Jurkat, Clone E6-1 (cell line): ENCODE measurements at places on chromosomes 7 and 10.

GRCh38 chr7:140639366-140640053 lies 1.1 kb downstream of the DENND2A start:
- no peak for DNase-seq

GRCh38 chr10:99906470-99906869 lies 103.3 kb downstream of the DNMBP start:
- no peak for DNase-seq

- DNase-seq: no peak
Observed at GRCh38 chr7:100342765-100343164, 15.2 kb upstream of the PILRB start.

GRCh38 chr7:100077205-100077604 lies 4.3 kb downstream of the ZNF3 start:
- no peak for DNase-seq

DNA sequence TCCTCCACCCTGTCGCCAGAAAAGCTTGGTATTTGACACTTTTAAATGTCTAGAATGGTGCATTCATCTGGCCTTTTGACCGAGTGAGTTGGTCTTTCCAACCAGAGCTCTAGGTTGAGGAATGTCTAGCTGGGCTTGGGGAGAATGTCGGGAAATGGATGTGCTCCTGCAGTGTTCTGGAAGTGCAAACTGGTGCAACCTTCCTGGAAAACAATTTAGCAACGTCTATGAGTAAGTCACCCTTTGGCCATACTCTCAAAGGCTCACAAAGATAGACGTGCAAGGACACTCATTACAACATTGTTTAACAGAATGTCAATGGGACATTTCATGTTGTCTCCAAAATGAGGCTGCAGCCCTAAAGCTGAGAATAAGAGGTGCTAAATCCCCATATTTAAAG lies 12.2 kb upstream of the NMT2 start:
- no peak for DNase-seq

GRCh38 chr7:109873296-109873695 lies 1217.6 kb upstream of the LRRN3 start:
- no peak for DNase-seq

DNA sequence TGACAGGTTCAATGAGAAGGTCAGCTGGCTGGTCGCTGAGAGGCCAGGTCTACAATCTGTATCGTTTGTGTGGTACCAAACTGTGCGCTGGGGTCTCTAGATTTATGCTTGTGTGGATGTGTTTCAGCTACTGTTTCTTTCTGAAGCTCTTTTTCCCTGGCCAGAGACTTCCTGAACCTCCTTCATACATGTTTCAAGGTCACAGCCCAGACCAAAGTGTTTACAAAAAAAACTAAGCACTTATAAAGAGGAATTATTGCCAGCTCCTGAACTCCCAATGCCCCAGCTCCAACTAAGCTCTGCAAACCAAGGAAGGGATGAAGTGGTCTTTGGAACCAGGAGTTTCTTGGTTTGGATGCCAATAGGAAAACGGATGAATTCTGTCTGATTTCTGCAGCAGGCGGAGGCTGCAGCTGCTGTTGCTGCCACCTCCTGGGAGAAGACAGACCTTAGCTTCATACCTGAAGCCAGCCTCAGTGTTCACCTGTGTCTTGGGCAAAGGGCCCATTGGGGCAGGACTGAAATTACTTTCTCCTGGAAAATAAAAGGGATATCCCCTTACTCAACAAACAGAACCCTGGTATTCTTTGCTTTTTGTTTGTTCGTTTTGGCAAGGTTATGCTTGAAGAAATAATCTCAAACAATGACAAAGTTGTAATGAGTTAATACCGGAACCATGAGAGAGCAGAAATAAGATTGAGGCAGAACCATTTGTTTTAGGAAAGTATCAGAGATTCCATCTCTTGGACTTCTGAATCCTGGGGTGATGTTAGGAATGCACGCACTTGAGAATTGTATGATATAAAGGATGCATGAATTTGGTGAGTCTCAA lies 24.6 kb upstream of the MKLN1 start:
- no peak for DNase-seq

- DNase-seq: no peak
Observed at GRCh38 chr7:100894860-100895700, 608 bp downstream of the ACHE start.

- no peak for DNase-seq
Observed at GRCh38 chr10:32957341-32958084, 517 bp downstream of the ITGB1 start.

GRCh38 chr7:15411019-15411418 lies 150.8 kb downstream of the AGMO start:
- no peak for DNase-seq

- DNase-seq: no peak
Observed at GRCh38 chr10:60803433-60803832, 25.2 kb downstream of the CDK1 start.

DNA sequence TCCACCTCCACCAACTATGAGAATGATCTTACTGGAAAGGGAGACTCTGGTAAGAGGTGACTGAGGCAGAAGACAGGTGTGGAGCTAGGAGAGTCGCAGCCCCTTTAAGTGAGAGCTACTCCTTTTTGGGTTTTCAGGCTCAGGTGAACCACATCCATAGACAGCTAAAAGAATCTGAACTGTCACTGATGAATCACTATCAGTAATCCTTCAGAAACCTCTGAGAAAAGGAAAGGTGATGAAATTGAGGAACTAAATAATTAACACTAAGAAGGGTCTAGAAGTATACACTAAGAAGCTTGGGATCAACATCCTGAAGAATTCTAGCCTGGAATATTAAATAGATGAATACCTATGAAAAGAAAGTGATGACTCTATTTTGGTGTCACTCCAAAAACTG lies 83.0 kb downstream of the SORBS1 start:
- no peak for DNase-seq

DNA sequence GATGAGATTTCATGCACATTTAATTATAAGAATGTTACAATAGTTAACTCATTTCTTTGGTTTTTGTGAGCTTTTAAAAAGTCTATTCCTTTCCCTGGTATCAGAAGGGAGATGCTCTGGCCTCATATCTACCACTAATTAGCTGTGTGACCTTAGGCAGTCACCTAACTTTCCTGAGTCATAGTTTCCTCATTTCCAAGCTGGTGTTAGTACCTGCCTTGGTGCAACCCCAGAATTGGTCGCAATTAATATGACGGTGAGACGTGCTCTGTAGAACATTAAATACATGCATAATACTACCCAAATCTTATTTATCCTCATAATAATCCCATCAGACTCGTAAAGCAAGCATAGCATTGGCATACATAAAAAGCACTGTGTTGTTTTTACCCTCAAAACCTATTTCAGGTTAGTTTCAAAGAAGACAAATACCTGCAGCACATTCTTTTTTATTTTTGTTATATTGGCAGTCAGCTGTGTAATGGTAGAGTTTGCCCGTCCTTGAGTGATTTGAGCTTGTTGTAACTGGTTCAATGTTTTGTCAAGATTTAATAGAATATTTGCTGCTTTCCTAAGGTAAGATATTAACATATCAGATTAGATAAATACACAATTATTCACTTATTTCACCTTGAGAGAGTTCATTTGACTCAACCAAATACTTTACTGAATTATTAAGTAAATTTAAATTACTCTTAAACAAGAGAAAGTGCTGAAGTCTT lies 31.0 kb upstream of the LAMB1 start:
- DNase-seq: no peak

GRCh38 chr7:47535704-47536628 lies 45.9 kb downstream of the TNS3 start:
- no peak for DNase-seq

DNA sequence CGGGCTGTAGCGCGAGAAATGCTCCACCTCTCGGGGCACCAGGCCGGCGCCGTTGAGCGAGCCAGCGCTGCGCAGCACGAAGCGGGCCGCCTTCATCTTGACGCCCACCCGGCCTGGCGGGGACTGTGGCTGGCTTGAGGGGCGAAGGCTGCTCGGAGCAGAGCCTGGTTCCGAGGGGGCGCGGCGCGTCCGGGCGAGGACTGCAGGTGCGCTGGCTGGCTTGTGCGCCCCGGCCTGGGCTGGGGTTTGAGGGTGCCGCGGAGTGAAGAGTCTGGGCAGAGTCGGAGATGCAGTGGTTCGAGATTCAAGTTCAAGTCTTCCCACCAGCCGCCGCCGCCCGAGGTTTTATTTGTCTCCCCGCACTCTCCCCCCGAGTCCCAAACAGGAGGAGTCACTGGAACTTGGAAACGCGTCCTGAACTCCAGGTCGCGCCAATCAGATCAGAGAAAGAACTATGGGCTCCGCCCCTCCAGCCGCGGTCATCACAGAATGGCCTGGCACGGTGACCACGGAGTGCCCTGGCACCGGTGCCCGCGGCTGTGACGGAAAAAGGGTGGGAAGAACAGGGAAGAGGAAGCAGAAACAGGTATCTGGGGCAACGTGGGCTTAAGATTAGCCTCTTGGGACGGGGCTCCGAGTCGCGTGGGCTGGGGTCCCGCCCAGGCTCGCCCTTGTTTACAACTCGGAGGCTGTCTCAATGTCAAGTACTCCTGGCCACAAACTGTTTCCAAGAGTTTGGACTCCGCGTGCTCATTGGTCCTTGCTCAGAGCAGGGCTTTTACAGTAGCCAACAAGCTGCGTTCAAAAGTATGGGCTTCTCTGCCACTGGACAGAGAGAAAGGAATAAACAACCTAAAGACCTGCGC lies at the start of gene PDK4:
TSS of gene PDK4 (minus strand) at position 319 of the 866 bp plus-strand sequence. CDS start at position 96, 223 bp downstream.
- DNase-seq: no peak

- no peak for DNase-seq
Observed at GRCh38 chr10:47256751-47257336, 43.2 kb upstream of the GDF10 start.

- DNase-seq: no peak
Observed at GRCh38 chr10:96244354-96244753, 27.0 kb downstream of the BLNK start.

- DNase-seq: no peak
Observed at GRCh38 chr10:43327171-43327570, 44.3 kb upstream of the FXYD4 start.

- no peak for DNase-seq
Observed at GRCh38 chr7:84100866-84101265, 93.7 kb downstream of the SEMA3A start.

- DNase-seq: no peak
Observed at GRCh38 chr10:90218846-90219245, 517.5 kb downstream of the KIF20B start.

DNA sequence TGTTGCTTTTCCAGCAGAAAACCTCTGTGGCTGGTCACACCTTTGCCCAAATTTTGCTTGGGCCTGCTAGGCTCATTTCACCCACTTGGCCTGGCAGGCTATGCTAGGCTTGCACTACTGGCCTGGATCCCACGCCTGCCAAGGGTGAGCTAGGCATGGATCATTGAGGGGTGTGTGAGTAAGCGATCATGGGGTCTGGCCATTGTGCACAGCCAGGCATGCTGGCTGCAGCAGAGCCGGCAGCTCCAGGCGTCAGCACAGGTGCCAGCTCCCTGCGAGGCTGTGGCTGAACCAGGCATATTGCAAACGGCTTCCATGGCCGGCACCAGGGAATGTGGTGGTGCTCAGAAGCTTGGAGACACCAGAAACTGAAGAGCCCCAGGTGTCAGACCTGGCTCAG lies 19.2 kb downstream of the CFAP70 start:
- no peak for DNase-seq

- DNase-seq: no peak
Observed at GRCh38 chr7:150383710-150384397, 4.7 kb downstream of the ZNF775 start.

DNA sequence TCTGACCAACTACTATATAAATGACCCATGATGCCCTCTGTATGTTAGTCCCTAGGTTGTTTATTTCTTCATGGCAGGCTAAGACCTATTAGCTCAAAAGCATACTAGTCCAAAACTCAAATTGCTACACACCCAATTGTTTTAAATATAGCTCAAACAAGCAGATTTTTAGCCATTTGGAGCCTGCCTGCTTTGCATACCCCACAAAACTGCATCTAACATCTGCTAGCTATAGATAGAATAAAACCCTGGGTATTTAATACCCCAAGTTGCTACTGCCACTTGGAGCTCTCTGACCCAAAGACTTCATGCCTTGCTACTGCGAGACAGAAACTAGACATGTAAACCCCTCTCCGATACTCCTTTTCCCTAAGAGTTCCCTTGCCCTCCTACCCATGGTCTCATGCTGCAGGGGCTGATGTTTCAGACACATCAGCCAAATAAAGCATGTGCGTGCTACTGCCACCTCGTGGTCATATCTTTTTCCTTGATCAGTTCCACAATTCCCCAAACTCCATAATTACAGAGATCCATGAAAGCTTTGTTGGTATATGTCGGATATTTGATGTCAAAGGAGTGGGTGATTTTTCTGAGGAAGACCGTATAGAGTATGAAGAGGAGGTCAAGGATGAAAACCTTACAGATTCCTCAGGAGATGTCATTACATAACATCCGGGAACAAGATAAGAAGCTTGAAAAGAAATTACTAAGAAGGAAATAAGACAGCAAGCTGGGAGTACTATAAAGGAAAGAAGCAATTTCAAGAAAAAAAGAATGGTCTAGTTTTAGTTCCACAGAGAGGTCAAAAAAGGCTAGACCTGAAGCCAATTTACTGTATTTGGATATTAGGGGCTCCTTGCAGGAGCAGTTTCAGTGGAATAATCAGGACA lies 386.6 kb downstream of the SH2D4B start:
- peak; percentile 17 for DNase-seq

GRCh38 chr7:125681508-125681907 lies 751.9 kb upstream of the POT1 start:
- DNase-seq: no peak

DNA sequence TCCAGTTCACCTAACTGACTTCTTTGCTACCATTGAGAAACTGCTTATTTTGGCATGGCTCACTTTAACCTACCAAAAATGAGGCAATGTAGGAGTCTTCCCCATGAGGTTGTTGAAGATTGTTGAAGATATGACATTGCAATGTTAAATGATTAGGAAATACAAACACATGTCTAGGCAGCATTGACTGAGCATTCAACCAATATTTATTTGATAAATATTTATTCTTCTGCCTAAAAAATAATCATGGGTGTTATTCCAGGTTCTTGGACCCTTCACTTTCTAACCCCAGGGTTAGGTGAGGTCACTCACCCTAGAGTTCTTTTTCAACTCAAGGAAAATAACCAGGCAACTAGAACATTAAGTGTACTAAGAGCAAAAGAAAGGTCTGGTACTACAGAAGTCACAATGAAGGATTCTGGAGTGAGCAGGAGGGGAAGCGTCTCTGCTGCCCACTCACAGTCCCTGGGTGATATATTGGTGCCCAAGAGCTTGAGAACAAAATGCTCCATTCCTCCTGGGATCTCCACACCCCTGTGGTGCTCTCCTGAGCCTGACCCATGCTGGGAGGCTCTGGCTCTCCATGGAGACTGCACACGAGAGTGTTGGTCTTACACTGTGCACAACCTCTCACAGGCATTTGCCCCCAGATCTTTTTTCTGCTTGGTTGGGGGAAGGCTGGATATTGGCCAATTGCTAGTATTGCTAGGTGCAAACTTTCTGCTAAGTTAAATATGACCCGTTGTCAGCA lies 123.4 kb downstream of the SPAG6 start:
- DNase-seq: no peak

DNA sequence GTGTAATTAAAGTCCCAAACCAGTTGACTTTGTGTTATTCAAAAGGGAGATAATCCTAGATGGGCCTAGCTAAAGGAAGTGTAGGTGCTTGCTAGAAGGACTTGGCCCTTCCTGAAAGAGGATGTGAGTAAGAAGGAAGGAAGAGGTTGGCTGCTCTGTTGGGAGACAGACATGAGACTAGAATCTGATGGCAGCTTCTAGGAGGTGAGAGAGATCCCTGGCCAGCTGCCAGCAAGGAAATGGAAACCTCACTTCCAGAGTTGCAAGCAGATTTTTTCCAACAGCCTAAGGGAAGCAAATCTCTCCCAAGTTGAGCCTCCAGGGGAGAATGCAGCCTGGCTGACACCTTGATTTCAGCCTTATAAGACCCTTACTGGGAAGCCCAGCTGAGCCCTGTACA lies 368.4 kb upstream of the ZMIZ1 start:
- DNase-seq: peak; percentile 6
